ENCODE measurements at places on chromosomes 7 and 10.

- no peak for DNase-seq
Measured at GRCh38 chr7:29457141-29457561, 106.5 kb upstream of the PRR15 start.

- no peak for DNase-seq
Measured at GRCh38 chr7:71339924-71340323, 208.0 kb downstream of the GALNT17 start.

GRCh38 chr10:89503151-89503550, 32.2 kb downstream of the SLC16A12 start:
- no peak for DNase-seq

DNA sequence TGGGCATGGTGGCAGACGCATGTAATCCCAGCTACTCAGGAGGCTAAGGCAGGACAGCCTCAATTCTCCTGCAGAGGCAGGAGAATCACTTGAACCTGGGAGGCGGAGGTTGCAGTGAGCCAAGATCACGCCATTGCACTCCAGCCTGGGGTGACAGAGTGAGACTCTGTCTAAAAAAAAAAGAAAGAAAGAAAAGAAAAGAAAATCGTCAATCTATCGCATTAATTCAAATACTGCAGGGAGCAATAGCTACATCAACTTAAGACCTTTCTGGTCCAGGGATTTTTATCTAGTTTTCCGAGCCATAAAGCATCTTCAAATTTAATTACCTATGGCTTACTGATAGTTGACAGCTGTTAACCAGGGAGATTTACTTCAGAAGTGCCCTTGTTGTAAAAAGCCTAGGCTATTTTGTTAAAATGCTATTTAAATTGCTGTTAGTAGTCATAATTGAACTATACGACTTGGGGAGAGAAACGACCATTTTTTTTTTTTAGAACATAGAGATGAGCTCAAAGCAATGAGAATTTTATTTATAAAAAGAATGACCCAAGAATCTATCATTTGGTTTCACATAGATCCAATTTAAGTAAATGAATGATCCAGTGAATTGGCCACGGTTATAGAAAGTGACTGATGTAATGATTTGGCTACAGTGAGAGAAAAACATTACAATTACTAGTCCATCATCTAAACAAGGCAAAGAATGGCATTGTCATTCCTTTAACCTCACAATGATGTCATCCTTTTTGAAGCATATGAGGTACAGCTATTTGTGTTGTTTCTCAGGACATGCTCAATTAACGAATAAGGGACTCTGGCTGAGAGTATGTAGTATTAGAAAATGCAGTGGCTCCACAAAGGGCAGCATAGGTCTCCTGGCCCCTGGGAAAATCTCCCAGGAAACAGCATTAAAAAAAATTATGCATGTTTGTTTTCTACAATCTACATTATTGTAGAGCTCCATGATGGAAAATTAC, 85.3 kb downstream of the SEMA3C start:
- DNase-seq = no peak

- no peak for DNase-seq
Measured at GRCh38 chr10:7666253-7667023, at the start of gene ITIH5. ITIH5 (minus strand) TSS chr10:7666966; CDS start chr10:7666892, 74 bp downstream.

DNA sequence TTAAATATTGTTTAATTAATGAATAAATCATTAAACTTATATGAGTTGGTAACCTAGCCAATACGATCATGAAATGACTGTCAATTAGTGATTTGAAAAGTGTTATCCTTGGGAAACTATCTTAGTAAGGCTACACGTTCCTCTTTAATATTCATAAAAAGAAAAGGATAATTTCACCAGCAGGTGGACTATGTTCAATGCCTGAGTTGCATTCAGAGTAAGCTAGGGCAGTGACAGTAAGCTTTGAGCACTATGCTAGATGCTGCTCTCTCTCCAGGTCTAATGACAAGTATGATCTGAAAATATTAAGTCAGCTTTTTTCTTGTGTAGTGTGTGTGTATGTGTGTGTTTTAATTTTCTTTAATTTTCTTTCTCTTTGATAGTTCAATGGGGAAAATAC, 486.3 kb upstream of the PCDH15 start:
- DNase-seq = no peak

DNA sequence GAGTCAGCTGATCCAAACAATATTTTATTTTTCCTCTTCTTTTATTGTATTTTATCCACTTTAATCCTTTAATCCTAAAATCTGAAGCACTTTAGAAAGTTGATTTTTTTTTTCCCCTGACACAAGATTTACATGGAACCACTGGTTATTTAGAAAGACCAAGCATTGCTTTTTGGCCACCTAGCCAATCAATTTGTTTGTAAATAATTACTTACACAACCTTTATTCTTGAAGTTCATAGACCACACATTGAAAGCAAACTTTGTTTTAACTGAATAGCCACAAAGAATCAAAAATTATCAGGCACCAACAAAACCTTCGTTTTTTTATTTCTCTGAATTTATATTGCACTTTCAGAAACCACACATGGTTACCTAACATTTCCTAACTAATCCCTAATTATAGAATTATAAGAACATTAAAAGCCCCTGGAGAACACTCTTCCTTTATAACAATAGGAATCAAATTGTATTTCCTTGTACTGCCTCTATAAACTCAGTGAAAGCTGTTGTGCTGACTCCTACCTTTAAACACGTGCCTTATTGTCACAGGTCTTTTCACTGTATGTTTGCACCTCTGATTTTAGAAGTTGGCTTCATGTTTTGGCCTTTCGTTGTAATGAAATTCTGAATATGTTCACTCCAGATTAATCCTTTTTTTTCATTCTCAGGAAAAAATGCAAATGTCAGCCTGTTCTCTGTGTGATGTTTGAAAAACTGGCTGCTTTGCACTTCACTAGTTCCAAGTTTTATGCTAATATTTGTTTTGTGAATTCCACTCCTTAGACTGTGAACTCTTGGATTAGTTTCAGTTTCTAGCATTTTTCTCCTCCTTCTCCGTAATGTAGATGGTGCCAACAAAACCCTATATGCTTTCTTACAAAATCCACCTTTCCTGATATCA, 1511.9 kb downstream of the REEP3 start:
- no peak for DNase-seq

DNA sequence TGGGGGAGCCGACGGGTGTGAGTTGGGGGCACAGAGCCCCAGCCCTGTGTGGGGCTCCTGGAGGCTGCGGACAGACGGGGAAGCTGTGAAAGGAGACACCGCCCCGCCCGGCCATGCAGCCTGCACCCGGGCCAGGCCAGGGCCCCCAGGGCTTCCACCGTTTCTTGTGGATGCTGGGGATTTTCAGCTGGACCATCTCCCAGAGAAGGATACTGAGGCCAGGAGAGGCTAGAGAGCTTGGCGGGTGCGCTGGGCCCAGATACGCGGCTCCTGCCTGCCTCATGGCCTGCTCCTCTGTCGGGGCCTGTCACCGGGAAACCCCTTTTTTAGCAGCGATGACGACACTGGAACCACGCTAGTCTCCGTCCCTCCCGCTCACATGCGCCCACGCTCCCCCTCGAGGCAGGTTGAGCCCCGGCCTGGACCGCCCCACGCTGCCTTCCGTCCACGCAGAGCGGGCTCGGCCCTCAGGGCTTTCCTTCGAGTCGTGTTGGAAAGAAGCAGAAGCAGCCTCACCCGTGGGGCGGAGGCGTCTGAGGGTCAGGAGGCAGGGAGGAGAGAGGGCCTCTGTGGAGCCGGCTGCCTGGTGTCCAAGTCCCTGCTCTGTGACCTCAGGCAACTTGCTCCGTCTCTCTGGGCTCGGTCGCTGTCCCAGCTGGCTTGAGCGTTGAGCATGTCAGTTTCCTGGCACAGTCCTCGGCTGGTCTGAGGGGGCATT, 11.7 kb downstream of the TMEM184A start:
- no peak for DNase-seq

GRCh38 chr7:44087911-44088838, 5.8 kb upstream of the POLM start:
- DNase-seq = no peak

DNA sequence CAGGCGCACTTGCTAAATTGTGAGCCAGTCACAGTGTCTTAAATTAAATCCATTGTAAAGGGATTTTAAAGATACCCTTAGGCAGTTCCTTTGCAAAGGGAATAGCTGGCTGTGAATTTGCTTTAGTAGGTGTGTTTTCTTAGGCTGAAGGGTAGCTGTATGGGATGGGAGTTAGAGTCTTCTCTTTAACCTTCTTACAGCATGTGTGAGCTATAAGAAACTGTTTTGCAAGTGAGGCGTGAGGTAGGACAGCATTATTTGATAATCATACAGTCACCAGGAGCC, 5.2 kb downstream of the EEPD1 start:
- no peak for DNase-seq

- DNase-seq = no peak
Measured at GRCh38 chr7:10939237-10939910, 34.3 kb upstream of the PHF14 start.

DNA sequence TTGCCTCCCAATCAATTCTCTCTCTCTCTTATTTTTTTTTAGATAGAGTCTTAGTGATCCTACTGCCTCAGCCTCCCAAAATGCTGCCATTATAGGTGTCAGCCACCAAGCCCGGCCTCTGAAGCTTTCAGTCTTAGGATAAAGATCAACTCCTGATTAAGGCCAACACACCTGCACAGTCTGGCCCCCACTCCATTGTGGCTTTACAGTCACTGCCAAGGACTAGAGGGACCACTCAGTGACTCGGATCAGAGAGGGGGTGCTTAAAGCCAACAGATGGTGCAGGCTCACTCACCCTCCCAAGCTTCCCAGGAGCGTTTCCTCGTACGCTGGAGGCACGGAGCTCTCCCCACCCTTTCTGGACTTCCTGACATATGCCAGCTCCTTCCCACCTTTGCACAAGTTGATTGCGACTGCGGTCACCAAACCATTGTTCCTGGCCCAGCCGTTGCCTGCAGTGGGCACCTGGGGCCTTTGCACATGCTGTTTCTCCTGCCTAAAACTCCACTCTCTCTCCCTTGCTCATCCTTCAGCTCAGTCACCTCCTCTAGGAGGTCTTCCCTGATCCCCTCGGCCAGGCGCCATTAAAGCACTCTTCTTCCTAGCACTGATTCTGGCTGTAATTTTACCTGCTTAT, 1.7 kb upstream of the CDH23 start:
- no peak for DNase-seq

DNA sequence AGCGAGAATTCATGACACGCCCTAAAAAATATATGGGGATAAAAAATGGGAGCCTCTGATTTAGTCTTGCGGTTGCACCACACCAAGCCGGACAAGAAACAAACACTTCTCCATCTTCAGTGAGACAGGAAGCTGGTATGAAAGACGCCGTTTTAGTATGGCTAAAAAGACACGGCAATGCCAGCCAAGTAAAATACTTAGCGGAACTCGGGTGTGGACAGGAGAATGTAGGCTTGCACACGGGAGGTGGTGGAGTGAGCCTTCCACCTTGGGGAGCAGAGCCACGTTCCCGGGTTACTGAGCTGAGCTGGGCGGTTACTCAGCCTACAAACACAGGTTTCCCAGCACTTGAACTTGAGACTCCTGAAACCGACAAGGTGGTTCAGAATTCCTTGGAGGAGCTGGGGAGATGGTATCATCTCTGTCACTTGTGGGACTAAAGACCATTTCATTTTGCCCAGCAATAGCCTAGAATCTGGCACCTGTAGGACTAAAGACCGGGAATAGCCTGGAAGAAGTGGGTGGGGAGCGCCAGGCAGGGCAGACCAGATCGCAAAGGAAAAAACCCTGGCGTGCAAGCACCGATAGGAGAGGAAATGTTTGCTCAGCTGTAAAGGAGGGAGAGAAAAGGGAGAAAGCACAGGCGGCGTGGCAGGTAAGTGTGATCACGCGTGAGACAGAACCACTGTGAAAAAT, 34.8 kb upstream of the SEPHS1 start:
- no peak for DNase-seq
